ENCODE measurements at places on chromosomes 7 and 10.

- DNase-seq: no peak
Observed at GRCh38 chr7:128103498-128104107, 72.4 kb upstream of the LRRC4 start.

DNA sequence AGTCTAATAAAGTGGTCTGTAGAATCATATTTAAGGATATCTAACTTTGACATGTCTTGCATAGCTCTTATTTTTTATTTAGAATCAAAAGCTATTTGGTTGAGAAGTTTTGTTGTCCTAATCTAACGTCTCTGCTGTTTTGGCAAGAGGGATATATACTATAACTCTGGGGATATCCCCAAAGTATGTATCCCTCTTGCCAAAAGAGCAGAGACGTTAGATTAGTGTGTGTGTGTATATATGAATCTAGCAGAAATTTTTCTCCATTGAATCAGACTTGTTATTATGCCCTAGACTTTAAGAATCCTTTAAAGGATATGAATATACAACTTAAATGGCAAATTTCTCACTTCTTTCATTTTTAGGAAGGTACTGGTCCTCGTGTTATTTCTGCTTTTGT lies 9.6 kb downstream of the SMC3 start:
- DNase-seq: no peak

- DNase-seq: no peak
Observed at GRCh38 chr10:42475168-42476098, 162.9 kb downstream of the ZNF33B start.

GRCh38 chr7:155340071-155340531 lies 42.4 kb downstream of the INSIG1 start:
- no peak for DNase-seq

DNA sequence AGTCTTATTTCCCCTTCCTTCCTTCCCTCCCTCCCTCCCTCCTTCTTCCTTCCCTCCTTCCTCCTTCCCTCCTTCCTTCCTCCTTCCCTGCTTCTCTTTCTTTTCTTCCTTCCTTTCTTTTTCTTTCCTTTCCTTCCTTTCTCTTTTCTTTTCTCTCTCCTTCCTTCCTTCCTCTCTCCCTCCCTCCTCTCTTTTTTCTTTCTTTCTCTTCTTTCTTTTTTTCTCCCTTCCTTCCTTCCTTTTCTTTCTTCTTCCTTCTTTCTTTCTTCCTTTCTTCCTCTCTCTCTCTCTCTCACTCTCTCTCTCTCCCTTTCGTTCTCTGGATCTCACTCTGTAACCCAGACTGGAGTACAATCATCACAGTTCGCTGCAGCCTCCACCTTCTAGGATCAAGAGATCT lies 6.2 kb downstream of the TMEM130 start:
- DNase-seq: no peak

GRCh38 chr10:101752241-101752640 lies 23.7 kb downstream of the FGF8 start:
- no peak for DNase-seq

DNA sequence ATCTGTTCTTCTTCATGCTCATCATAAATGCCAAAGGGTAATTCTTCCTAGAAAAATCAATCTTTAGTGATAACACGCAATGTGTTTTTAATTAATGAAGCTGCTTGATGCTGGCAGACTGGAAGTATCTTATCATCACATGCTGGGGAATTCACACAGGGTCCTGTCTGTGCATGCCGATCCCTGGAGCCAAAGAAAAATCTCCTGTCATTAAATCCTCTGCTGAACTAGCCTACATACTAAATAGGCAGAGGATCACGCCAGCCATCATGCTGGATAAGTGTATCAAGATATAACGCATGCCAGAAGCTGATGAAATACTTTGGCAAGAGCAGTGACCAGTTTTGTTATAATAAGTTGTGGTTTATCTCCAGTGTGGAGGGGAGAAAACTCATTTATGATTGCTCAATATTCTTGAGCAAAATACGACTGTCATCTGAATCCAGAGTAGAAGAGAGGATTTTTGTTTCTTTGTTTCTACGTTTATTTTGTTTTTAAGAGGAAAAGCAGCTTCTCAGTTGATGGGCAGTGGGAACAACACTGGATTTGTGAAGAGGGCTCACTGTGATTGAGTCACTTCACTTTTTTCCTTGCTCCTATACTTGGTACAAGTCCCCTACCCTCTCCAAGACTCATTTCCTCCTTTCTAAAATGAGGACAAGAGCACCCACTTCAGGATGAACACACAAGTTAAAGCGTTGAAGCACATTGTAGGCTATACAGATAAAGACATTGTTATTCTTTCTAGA lies 649.1 kb downstream of the TNS3 start:
- DNase-seq: no peak

DNA sequence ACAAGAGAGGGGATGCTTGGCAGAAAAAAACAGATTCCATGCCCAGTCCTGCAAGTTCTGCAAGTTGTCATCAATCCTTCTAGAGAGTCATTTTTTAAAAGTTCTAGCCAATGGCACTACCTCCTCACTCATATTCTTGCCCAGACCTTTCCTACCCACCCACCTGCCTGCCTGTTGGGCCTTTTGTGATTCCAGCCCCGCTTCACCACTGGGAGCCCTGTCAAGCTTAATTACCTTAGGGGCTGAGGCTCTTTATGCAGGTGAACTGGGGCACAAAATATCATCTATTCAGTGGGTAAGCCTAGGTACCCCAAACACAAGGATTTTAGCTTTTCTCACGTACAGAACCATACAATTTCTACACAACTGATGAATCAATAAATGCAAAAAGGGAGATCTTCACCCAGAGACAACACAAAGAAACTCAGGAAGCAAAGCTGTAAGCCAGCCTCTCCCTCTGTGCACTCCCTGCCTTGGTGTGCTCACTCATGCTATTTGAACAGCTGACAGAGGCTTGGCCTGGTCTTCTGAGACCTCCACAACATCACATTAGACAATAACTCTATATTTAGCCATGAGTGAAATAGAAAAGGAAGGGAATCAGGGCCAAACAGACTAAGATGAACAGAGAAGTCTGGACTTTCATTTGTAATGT lies 222.6 kb downstream of the HTR7 start:
- DNase-seq: no peak

- DNase-seq: peak; percentile 39
Observed at GRCh38 chr10:118241229-118242137, 100.6 kb downstream of the FAM204A start.

GRCh38 chr10:114723991-114724715 lies 66.1 kb upstream of the ABLIM1 start:
- no peak for DNase-seq

DNA sequence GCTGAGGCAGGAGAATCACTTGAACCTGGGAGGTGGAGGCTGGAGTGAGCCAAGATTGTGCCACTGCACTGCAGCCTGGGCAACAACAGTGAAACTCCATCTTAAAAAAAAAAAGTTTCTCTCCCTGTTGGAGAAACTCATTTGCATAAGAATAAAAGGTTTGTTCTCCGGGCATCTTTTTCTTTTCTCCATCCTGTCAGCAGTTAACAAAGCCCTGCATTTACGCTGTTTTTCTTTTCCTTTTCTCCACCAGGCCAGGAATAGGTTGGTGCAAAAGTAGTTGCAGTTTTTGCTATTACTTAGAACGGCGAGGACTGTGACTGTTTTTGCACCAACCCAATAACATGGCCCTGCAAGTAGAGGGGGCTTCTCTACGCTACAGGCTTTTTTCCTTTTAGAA lies 9.5 kb upstream of the URGCP start:
- no peak for DNase-seq

DNA sequence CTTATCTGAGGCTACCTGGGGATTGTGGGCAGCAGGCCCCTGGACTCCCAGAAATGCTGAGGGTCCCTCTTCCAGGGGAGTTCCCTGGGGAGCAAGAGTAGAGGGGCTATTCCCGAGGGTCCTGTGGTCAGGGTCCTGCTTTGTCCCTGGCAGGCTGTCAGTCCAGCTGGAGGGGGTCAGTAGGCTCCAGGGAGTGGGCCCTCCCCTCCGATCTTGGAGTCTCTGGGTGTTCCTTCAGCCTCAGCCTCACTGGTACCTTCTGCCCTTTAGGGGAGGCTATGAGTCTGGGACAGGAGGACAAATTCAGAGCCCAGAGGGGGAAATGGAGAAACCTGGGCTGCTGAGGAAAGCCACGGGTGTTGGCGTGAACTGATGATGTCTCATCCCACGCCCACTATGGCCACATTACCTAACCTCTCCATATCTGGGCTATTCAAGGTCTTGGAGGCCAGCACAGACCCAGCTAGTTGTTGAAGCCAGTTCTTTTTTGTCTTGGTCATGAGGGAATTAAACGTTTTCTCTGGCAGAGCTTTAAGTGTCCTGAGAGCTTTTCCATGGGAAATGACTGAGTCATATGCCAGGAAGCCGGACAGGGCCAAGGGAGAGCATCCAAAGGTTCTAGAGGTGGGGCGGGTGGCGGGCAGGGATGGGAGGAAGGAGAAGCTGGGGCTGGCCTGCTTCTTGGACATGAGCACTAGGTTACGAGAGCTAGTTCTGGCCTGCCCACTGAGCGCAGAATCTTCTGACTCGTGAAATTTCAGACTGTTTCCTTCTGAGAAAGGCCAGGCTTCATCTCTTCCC lies 6.2 kb downstream of the CALHM2 start:
- DNase-seq: no peak

GRCh38 chr7:13016592-13017332 lies 329.3 kb downstream of the ARL4A start:
- DNase-seq: no peak

DNA sequence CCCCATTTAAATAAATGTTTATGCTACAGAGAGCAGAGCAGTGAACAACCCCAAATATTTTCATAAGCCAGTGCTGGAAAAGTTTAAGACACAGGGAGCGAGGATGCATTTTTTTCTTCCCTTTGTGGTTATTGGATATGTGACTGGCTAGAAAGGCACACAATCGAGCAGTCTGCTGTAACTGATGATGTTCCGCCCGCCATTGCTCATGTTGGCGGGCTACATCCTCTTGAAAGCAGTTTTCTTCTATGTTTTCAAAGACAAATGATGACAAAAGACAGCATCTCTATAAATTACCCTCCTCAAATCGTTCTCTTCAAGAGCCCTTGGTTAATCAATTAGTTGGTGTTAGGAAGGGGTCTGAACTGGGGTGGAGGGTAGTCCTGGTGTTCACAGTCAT lies 269.8 kb downstream of the SKAP2 start:
- no peak for DNase-seq

- DNase-seq: no peak
Observed at GRCh38 chr10:16910793-16911164, 93.6 kb upstream of the RSU1 start.

- no peak for DNase-seq
Observed at GRCh38 chr7:47432671-47433563, 149.0 kb downstream of the TNS3 start.

DNA sequence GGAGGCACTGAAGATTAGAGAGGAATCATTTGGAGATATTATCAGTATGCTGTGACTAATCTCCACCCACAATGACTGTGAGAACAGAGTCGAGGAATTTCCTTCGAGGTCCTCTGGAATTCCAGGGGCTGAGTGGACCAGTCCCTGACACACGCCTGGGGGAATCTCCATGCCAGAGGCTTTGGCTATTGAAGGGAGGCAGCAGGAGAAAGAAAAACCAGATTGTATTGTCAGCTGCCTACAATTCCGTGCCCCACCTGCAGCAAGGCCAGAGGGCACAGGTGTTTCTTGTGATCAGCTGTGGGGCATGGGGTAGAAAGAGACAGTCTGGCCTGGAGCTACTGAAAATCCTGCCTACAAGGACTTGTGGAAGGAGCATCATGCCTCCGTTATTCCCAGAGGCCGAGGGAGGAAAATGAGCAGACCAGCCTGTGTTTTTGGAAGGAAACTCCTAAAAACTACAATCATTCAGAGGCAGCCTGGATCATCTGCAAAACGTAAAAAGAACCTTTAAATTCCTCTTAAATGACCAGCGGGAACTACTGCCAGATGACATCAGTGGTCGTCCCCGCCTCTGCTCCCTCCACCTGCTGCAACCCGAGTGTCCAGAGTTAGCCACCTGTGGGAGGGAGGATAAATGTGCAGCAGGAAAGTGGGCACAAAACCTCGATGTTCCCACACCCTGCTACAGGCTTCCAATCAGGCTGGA lies 25.4 kb upstream of the ANK3 start:
- no peak for DNase-seq

- DNase-seq: no peak
Observed at GRCh38 chr7:43362652-43363034, 220.3 kb upstream of the STK17A start.

- DNase-seq: no peak
Observed at GRCh38 chr10:12340937-12341336, 8.4 kb upstream of the CAMK1D start.

DNA sequence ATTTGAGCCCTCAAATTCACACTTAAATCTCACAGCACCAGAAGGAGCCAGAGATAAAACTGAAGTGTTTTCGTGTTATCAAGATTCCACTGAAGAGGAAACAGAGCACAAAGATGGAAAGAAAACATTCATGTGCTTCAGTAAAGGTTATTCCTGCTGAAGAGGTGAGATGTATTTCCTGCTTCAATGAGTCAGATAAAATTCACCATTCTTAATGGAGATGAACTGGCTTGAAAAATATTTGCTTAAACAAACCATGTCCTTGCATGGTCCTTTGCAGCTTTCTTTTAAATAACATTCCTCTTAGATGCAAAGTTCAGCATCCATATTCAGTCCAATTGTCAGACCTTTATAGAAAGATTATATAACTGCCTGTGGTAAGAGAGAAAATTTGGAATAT lies 294.2 kb downstream of the IPMK start:
- no peak for DNase-seq

DNA sequence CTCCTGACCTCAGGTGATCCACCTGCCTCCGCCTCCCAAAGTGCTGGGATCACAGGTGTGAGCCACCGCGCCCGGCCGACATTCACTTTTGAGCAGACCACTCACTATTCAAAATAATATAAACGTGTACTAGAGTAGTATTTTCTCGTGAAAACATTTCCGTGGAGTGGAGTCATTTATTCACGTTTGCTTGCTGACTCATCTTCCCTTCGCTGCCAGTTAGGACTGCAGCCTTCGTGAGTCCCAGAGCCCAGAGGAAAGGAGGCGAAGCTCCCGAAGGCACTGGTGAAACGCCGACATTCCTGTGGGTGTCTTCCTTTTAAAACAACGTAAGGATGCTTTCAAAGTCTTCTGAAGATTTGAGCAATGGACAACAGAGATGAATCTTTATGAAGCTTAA lies 10.9 kb upstream of the INPP5A start:
- no peak for DNase-seq

GRCh38 chr7:6299774-6300173 lies 27.4 kb upstream of the CYTH3 start:
- DNase-seq: no peak
